Upper lobe of left lung (tissue), 6 donors: ENCODE measurements at places on chromosomes 6 and 20. TPM values are rescaled to one million over a fixed set of nuclear protein-coding genes. Genes with fewer than 3 reads are reported as not detected.

DNA sequence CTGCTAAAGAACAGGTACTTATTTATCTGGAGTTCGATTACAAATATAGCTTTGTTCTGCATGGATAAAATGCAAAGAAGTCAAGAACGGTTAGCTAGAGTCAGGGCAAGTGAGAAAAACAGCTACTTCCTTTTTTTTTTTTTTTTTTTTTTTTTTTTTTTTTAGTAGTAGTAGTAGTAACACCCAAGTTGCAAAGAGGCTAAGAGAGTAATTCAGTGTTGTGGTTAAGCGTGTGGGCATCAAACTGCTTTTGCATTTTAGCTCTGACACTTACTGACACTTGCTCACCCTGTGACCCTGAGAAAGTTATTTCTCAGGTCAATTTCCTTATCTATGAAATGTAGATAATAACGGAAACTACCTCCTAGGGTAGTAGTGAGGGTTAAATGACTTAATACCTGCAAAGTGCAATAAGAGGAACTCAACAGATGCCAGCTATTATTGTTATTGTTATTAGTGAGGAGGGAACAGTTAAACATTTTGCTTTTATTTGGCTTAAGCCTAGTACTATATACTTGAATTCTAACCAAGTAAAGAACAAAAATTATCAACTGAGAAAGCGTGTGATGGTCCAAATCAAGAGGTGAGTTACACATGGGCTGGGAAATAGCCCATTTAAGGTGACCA lies 86.7 kb upstream of the BACH2 start:
- DNase-seq, result no peak

Gene RAD21L1
- total RNA-seq, result not detected

GRCh38 chr6:131281471-131282270 lies 146.4 kb downstream of the AKAP7 start:
- no peak for DNase-seq

DNA sequence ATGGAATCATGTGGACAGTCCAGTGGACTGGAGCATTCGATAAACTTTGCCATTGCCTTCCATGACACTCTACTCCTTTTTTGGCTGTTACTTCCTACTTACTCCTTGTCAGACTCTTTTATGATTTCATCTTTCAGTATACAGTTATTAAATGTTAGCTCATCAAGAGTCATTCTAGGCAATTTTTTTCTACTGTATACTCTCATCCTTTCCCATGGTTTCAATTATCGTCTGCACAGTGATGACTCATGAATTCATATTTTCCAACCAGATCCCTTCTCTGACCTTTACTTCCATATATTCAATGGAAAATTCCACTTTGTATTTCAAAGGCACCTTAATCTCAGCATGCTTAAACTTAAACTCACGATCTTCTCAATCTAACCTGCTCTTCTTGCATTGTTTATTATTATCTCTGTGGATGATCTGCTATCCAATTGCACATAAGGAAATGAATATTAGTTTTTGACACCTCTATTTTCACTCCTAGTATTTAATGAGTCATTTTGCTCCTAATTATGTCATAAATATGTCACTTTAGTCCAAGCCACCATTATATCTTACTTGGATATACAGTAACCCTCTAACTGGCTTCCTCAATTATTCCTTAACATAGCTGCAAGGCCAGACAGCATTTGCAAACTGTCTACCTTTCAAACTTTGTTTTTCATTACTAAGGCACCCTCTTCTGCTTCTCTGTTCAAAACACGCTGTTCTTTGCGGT lies 427.5 kb downstream of the PHF3 start:
- no peak for DNase-seq

DNA sequence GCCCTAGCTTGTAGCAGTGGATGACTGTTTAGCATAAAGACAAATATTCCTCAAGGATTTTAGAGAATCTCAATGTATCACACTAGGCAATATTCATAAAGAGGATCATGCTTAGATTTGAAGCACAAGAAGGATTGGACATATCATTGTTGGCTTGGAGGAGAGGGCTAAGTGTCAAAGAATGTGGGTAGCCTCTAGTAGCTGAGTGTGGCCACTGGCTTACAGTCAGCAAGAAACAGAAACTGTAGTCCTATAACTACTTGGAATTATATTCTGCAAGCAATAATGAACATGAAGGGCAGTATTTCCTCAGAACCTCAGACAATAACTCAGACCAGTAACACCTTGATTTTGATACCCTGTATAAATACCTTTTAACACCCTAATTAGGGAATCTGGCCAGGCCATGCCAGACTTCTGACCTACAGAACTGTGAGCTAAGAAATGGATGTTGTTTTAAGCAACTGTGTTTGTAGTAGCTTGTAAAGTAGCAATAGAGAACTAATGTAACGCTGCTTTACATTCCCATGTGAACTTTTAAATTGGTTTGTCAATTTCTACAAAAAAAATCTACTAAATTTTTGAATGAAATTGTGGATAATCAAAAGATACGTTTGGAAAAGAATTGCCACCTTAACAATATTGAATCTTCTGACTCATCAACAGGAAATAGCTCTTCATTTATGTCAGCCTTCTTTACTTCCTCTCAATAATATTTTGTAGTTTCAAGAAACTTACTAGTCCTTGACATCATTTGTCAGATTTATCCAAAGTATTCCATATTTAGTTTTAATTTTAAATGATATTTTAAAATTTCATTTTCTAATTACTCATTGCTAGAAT lies 65.2 kb upstream of the RSPO3 start:
- DNase-seq, result no peak

- DNase-seq, result no peak
Measured at GRCh38 chr6:169700296-169700695, 1.5 kb downstream of the WDR27 start.

DNA sequence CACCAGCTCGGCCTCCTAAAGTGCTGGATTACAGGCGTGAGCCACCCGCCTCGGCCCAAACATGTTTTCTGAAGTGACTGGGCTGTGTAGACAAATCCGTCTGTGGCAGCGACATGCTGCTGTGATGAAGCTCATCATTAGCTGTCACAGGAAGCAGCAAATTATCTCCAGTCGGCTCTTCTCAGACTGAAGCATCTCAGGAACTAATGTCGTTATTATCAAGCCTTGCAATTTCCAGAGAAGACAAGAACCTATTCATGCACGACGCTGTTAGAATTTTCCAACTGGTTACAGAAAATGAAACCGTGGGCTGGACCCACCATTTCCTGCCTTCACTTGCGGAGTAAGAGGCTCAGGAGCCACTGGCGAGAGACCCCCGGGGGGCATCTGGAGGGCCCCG lies 17.1 kb upstream of the NTSR1 start:
- no peak for DNase-seq

Gene BMP6
- 3.9 TPM for total RNA-seq
